ENCODE measurements at places on chromosomes 11 and 22.

DNA sequence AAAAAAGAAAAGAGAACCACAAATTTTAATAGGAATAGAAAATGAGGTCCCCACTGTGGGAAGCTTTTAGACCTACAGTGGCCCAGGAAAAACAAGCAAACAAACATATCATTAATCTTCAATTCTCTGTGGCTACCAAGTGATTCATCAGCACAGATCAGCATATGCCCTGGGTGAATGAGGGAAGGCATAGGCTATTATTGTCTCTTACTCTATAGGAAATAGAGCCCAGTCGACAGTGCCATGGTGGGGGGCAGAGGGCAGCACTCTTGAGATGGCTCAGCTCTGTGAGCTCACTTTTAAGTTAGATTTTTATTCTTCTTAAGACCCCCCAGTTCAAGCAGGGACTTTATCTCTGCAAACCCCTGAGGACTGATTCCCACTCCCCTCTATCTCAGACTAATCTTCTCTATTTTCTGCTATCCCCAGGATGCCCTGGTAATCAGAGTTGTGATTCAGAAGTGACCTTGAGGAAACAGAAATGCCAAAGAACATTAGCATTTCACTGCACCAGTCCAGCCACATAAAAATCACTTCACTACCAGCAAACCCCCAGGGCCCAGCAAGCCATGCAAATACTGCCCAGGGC is 9.5 kb upstream of the FEZ1 start:
- no peak for DNase-seq

GRCh38 chr11:72774499-72774898 is 19.3 kb downstream of the STARD10 start:
- no peak for DNase-seq

DNA sequence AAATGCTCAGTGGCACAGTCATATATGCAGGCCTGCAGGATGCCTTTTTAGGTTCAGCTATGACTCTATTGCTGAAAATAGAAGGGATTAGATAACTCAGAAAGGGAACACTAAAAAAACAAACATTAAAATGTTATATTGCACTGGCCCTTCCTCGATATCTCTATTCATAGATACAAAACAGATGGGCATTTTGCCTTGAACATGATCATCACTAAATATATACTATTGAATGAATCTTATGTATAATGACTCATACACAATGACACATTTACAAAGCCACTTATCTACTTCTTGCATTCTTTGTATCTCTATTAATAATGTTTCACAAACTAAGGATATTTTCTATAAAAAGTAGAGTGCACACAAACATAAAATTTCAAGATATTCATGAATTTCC is 2352.8 kb upstream of the RAG2 start:
- no peak for DNase-seq

DNA sequence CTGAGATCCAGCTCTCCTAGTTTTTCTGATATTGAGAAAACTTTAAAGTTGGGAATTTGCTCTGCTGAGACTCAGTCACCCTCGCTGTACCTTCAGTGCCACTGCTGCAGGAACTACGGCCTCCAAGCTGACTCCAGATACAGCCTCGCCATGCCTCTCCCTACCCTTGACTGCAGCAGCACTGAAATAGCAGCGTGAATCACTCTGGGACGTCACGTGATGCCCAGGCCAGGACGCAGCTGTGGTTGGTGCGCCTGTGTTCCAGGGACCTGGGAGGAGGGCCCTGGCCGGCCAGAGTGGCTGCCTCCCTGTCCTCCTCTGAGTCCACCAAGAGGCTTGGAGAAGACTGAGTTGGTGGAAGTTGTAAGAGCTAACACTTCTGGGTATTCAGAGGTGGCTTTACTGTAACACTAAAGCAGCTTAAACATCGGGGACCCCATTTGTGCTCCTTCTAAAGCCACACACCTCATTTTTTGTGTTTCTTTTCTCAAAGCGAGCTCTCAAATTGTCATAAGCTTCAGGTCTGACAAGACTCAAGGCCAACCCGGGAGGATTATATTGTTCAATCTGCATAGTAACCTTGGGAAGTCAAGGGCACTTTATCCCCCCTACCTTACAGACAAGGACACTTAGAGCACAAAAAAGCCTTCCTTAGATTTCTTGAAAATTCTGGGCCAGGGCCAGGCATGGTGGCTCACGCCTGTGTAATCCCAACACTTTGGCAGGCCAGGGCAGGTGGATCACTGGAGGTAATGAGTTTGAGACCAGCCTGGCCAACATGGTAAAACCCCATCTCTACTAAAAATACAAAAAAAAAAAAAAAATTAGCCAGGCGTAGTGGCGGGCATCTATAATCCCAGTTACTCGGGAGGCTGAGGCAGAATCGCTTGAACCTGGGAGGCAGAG is 4.2 kb upstream of the STIP1 start:
- DNase-seq: peak; percentile 66

DNA sequence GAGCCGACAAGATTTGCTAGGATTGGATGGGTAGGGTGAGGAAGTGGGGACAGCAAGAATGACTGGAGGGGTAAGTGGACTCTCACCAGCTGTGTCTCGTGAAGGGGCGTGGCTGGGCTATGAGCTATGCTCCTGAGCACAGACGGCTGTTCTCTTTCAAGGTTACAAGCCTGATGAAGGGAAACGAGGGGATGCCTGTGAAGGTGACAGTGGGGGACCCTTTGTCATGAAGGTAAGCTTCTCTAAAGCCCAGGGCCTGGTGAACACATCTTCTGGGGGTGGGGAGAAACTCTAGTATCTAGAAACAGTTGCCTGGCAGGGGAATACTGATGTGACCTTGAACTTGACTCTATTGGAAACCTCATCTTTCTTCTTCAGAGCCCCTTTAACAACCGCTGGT is 19.9 kb downstream of the F2 start:
- no peak for DNase-seq

GRCh38 chr11:12377824-12378593 is 638 bp downstream of the PARVA start:
- DNase-seq: peak; percentile 24

GRCh38 chr11:114296605-114297372 is 590 bp downstream of the NNMT start:
- DNase-seq: no peak

GRCh38 chr11:11843211-11843621 is 1.4 kb downstream of the USP47 start:
- peak; percentile 74 for DNase-seq

- peak; percentile 39 for DNase-seq
Measured at GRCh38 chr11:88050247-88050646, 125.0 kb downstream of the RAB38 start.
